ENCODE measurements at places on chromosomes 3 and 15.
A peak's percentile ranks its signal among the peaks of the same experiment; 100 is the strongest.

- DNase-seq, result no peak
These were observed 45.1 kb downstream of the PLXNA1 start for GRCh38 chr3:127027811-127028548.

- DNase-seq, result peak; percentile 91
These were observed 210.3 kb upstream of the CNTN6 start for GRCh38 chr3:882533-882932.

GRCh38 chr3:45657853-45658252, 31.3 kb upstream of the SACM1L start:
- no peak for DNase-seq

DNA sequence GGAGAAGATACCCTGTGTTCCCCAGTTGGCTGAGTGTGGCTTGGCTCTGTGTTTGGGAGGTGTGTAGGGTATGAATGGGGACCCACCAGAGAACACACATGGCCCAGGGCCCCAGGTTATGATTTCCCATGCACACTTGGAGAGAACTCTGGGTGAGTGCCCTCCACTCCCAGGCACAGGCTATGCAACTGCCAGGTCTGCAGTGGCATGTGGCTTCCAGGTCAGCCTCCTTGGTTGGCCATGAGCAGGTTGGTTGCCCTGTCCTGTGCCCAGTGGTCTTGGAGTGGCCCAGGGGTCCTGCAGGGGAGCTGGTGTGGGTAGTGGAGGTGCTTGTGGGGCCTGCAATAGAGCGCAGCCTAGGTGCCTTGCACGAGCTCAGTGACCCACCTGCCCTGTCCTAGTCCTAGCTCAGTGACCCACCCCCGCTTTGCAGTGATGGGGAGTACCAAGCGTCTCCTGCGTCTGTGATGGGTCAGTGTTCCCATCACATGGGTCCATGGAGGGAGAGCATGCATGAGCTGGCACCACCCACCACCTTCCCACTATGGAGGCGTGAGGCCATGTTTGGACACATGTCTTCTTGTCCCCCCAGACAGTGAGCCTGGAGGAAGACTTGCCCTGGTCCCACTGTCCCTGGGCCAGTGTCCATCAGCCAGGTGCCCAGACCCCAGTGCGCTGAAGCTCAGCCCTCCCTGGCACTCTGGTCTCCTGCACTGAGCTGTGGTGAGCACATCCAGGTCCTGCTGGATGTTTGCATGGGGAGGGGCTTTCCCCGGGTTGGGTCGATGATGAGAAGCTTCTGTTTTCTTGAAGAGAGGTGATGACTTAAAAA, 217.3 kb downstream of the SNRPN start:
- DNase-seq, result no peak

Data from foreskin keratinocyte (primary cell).